Suppressor macrophage (primary cell): ENCODE measurements at places on chromosomes 6 and 20.

GRCh38 chr6:154886471-154886870, 108.6 kb upstream of the TIAM2 start:
- DNase-seq = no peak

DNA sequence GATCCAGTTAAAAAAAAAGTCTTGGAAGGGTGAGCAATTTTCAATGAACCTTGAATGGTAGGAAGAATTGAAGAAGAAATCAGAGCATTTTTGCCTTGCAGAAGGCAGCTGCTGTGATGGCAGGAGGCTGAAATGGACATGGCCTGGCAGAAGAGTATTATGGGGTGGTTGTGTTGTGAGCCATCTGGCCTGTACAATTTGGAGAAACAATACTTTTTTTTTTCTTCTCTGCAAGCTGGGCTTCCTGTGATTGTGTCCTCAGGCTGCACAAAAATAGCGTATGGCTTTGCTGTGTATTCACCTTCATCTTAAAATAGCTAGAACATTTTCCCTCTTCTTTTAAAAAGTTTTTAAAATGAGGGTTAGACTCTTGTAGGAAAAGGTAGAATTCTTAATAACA, 21.4 kb downstream of the SYCP2L start:
- no peak for DNase-seq

DNA sequence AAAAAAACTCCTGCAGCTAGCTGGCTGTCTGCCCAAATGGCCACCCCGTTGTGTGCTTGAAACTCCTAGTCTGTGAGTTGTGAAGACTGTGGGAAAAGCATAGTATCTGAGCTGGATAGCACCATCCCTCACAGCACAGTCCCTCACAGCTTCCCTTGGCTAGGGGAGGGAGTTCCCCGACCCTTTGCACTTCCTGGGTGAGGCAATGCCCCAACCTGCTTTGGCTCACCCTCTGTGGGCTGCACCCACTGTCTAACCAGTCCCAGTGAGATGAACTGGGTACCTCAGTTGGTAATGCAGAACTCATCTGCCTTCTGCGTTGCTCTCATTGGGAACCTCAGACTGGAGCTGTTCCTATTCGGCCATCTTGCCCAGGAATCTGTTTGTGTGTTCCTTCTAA, 260.6 kb upstream of the STXBP5 start:
- peak; percentile 13 for DNase-seq

DNA sequence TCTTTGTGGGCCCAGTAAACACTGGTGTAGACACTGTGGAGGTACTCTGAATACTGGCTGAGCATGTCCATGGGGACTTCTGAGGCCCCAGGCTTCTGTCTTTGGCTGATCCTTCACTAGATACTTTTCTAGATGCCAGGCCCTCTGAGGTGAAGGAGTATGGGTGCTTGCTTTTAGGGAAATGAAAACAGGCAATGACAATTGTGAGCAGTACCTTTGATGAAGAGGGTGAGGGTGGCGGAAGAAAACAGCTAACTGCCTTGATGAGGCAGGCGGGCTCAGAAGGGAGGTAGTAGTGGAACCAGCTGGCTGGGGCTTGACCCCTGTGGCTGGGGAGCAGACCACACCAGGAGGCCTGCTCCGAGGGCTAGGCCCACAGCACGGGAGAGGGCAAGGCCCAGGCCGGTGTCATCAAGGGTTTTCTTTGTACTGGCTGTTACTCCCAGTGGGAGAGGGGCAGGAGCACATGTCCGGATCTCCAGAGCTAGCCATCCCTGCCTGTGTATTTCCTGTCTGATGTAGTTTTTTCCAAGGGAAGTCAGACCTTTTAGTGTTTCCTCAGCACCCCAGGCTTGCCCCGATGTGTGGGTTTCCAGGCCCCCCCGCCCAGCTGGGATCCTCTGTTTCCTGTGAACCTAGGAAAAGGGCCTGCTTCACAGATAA, 3.9 kb downstream of the PLCG1 start:
- no peak for DNase-seq
